ENCODE measurements at places on chromosomes 3 and 15. TPM values are rescaled to one million over a fixed set of nuclear protein-coding genes. Genes with fewer than 3 reads are reported as not detected.

GRCh38 chr3:10635446-10636076 lies 130.2 kb upstream of the ATP2B2 start:
- DNase-seq = no peak

DNA sequence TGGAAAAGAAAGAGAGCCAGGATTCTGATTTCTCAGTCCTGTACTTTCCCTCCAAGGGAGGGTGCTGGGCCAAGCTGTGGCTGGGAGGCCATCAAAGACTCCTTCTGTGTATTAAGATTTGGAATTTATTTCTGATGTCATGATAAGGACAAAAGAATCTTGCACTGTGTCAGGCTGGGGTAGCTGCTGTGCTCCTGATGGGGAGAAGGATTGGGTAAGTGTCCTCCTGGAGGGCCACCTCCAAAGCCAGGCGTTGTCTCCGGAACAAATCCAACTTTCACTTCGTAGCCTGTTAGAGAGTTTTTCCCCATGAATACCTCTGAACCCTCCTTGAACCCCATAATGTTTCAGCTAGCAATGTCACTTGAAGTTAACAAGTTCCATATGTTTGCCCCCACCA lies 29.9 kb downstream of the CLDN11 start:
- DNase-seq = no peak

DNA sequence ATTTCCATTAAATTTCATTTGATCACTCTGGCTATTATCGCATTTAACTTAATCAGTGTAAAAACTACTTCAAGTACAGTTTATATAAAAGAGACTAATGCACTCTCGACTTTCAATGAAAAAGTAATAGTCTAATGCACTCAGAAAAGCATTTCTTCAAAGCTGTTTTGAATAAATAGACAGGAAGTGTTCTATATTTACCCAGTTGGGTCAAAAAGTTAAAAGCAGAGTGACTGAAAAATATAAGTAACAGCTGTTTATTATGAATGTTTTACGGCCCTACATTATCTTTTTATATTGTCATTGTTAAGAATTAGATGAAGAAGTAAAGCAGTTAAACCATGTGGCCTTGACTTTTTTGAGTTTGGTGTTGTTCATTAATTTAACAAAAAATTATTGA lies 391.8 kb downstream of the ZPLD1 start:
- no peak for DNase-seq

GRCh38 chr3:30890907-30891306 lies 3.6 kb downstream of the GADL1 start:
- DNase-seq = no peak

DNA sequence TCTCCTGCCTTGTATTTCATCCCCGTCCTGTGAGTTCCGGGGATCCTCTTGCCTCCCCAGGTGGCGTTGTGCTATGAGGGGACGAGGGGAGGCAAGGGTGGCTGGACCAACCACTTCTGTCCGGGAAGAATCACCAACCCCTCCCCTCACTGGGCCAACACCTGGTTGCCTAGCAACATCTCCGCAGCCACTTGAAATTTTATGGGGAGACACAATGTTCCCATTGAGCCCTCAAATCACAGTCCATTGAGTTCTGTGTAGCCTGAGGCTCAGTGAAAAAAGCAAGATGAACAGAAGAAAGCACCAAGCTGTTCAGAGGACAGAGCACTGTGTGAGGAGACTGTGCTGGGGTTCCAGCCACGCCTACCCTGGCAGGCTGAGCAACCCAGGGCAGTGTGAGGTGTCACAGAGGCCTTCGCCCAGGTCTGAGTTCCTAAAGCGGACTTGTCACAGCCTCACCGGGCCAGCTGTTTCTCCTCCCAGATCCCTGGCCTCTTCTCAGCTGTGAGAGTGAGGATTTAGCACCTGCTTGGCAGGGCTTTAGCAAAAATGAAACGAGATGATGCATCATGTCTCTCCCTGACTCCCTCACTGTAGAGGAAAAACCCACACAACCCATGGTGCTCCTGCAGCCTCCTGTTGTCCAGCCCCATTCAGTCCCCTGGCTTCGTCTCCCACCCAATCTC lies 76.8 kb downstream of the ATP2B2 start:
- DNase-seq = no peak

GRCh38 chr15:40847223-40847961 lies 3.5 kb downstream of the SPINT1 start:
- DNase-seq = peak; percentile 30

GRCh38 chr3:23161896-23162570 lies 41.1 kb upstream of the UBE2E2 start:
- no peak for DNase-seq

DNA sequence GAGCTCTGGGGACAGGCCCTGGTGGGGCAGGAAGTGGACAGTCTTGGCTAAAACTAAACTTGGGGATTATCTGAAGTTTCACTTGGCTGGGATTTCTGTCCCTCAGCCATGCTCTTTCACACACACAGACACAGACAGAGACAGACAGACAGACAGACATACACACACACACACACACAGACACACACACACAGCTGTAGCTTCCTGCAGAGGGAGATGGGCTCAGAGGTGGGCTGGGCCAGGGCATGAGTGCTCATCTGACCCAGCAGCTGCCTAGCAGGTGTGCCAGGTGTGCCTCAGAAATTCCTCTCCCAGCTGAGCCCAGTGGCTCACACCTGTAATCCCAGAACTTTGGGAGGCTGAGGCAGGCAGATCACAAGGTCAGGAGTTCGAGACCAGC lies 3.3 kb downstream of the RHOV start:
- DNase-seq = no peak

GRCh38 chr3:129663045-129663446 lies 56.6 kb upstream of the PLXND1 start:
- DNase-seq = no peak

DNA sequence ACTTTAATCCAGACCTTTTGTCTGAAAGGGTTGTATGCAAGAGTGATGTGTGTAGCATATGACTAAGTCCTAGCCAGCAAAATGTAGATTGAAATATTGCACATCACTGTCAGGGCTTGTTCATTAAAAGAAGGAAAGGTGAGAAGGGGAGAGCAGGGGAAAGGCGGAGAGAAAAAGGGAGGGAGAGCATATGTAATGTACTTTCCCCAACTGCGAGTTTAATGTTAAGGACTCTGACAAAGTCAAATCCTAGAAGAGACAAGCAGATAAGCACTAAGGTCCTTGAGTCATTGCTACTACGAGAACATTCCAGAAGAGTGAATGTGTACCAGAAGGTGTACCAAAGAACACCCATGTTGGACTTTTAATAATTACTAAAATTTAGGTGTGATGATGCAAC lies 1336.7 kb downstream of the NSUN3 start:
- DNase-seq = no peak

DNA sequence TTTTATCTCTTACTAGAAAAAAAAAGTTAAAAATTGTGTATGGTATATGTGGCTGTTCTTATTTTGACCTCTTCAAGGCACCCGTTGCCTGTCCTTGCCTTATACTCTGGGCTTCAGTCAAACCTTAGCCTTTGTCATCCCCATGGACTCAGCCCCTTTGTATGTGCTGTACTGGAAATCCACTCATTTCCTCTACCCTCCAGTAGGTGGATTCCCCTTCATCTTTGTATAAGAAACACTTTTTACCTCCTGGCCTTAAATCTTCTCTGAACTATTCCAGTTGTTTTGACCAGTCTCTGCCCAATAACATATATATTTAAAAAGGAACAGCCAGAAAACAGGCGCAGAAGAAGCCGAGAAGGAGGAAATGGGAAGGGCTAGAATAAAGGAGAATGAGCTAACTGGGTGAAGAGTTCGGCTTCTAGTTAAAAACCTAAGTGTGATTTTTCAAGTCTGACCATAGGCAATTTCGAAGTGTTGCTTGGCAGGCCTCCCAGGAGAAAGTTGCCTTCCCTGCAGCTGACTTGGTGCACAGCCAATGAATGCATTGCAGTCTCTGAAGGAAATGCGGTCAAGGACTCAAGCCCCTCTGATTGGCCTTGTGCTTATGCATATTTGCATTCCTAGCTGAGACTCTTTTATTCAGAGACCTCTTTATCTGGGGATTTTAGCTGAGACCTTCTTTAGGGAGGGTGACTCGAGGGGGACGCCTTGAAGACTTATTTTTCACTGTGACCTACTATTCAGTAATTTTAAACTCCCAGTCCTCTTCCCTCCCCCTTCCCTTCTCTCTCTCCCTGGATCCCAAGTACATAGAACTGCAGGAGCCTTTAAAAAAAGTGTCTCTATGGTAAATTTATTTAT lies 277.4 kb downstream of the ROBO1 start:
- DNase-seq = peak; percentile 30

DNA sequence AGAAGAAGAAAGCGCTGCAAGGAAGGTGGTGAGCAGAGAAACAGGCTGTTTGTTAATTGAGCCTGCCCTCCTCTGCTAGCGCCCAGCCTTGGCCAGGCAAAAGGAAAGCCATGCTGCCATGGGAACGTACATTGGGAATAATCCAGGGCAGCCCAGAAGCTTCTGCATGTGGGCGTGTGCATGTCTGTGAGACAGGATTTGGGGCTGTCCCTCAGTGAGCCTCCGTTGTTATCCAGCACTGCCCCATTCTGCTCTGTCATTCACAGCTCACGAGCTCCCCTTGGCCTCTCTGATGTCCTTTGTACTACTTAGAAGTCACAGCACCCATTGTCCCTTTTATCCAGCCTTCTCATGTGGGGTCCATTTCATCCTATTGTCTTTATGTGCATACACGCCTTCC lies 239.1 kb upstream of the ROPN1 start:
- no peak for DNase-seq

- no peak for DNase-seq
Observed at GRCh38 chr3:14991818-14992612, 44.6 kb downstream of the NR2C2 start.

- no peak for DNase-seq
Observed at GRCh38 chr3:124281453-124282316, 289.8 kb upstream of the ROPN1 start.

- no peak for DNase-seq
Observed at GRCh38 chr3:17585394-17586325, 156.8 kb downstream of the TBC1D5 start.

DNA sequence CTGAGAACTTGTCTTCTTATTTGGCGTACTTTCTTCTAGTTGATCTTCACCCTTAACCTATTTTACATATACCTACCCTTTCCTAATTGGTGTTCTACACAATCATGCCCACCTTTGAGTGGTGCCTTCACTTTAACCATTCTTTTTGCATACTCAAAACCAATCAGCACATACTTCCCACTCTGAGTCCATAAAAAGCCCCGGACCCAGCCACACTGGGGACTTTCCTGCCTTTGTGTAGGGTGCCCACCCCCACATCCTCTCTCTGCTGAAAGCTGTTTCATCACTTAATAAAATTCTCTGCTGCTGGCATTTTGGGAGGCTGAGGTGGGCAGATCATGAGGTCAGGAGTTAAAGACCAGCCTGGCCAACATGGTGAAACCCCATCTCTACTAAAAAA lies 15.9 kb upstream of the CHST2 start:
- DNase-seq = no peak

DNA sequence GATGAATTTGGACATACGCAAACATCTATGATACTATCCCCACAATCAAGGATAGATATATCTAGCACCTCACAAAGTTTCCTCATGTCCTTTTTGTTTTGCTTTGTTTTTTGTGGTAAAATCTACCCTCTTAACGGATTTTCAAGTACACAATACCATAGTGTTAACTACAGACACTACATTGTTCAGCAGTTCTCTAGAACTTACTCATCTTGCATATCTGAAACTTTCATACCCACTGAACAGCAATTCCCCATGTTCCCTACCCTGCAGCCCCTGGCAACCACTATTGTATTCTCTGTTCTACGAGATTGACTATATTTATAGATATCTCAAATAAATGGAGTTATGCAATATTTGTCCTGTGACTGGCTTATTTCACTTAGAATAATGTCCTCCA lies 58.1 kb upstream of the TJP1 start:
- no peak for DNase-seq

DNA sequence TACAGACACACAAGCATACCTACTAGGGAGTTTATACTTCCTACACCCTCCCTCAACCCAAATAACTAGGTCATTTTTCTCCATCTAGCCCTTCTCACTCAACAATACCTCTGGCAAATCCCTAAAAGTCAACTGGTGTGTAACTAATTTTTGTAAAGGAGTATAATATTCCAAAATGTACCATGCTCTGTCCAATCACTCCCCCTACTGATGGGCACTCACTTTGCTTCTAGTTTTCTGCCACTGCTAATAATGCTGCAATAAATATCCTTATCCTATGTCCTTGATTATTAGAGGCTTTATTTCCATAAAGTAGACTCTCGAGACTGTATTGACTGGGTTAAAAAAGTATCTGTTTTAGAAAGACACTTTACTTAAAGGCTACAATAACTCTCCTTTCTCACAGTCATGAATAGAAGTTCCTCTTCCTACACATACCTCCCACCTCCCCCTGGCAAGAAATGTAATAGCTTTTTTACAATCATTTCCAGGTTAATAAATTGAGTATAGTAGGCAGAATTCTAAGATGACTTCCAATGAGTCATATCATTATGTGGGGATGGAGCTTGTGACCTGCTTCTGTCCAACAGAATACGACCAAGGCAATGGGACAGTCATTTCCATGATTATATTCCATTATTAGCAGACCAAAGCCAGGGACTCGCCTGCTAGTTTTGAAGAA lies 30.0 kb downstream of the SHQ1 start:
- DNase-seq = no peak

GRCh38 chr3:191290311-191291025 lies 38.7 kb upstream of the CCDC50 start:
- DNase-seq = no peak

- no peak for DNase-seq
Observed at GRCh38 chr3:15958692-15959433, 161.1 kb upstream of the ANKRD28 start.

DNA sequence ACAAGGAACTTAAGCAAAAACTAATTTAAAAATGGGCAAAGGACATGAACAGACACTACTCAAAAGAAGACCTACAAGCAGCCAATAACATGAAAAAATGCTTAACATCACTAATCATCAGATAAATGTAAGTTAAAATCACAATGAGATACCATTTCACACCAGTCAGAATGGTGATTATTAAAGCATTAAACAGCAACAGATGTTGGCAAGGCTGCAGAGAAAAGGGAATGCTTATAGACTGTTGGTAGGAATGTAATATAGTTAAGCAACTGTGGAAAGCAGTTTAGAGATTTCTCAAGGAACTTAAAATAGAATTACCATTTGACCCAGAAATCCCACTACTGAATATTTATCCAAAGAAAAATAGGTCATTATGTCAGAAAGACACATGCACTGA lies 482.2 kb downstream of the SQOR start:
- DNase-seq = no peak

GRCh38 chr15:69253156-69253555 lies 45.6 kb upstream of the PAQR5 start:
- DNase-seq = no peak

Gene XYLB
- polyA plus RNA-seq = 0.42 TPM

Gene KLF15
- polyA plus RNA-seq = 44.0 TPM

Gene GMNC
- 0.03 TPM for polyA plus RNA-seq

Gene LNP1
- polyA plus RNA-seq = 0.96 TPM

Gene MESP2
- 0.20 TPM for polyA plus RNA-seq

Gene ZIC4
- polyA plus RNA-seq = 1.00 TPM

Gene AGBL1
- 0.96 TPM for polyA plus RNA-seq
